ENCODE measurements at places on chromosomes 3 and 15.

- no peak for DNase-seq
Observed at GRCh38 chr15:32721596-32721995, 3.8 kb downstream of the GREM1 start.

GRCh38 chr3:131072845-131073244 is 46.2 kb downstream of the NEK11 start:
- peak; percentile 2 for DNase-seq

GRCh38 chr3:176655404-176656094 is 541.7 kb downstream of the TBL1XR1 start:
- no peak for DNase-seq

GRCh38 chr3:133747907-133748639 is 1.9 kb downstream of the TF start:
- no peak for DNase-seq

- no peak for DNase-seq
Observed at GRCh38 chr15:81749716-81750375, 296.0 kb downstream of the MEX3B start.

GRCh38 chr3:114274929-114275328 is 18.9 kb upstream of the TIGIT start:
- DNase-seq: no peak

- no peak for DNase-seq
Observed at GRCh38 chr15:93135997-93136397, 47.0 kb upstream of the RGMA start.

GRCh38 chr3:119636891-119637611 is 23.3 kb downstream of the POPDC2 start:
- DNase-seq: no peak

- no peak for DNase-seq
Observed at GRCh38 chr3:139252719-139253118, 91.1 kb upstream of the MRPS22 start.

- DNase-seq: no peak
Observed at GRCh38 chr3:177676947-177677587, 479.8 kb upstream of the TBL1XR1 start.

DNA sequence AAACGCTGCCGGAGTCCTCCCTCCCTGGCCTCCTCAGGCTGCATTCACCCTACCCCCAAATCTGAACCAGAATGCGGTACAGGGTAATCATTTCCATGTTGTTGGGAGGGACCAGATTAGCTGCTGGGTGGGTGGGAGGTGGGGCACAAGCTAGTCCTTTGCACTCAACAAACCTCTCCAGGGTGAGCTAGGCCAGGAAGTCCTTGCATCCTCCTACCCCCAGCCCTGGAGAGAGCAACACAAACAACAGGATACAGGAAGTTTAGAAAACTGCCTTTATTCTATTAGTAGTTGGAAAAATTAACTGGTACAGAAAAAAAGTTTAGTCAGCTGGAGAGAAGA is 702 bp upstream of the GPX1 start:
- DNase-seq: no peak

DNA sequence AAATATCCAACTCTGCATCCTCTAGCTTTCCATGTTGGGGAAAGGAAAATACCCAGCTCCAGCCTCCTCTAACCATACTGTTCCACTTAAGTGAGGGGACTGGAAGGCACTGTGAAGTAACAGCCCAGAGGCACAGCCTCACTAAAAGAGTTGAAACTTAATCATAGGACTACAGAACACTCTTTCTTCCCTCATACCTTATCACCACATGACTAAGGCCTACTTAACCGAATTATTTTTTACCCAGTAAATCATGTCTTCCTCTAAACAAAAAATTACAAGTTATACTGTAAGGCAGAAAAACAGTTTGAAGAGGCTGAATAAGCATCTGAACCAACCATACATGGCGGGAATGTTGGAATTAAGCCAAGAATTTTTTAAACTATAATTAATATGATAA is 207.4 kb upstream of the MME start:
- DNase-seq: no peak

- peak; percentile 79 for DNase-seq
Observed at GRCh38 chr3:43638594-43639447, 17.0 kb upstream of the ANO10 start.

GRCh38 chr3:64022451-64023186 is 675 bp downstream of the PSMD6 start:
- no peak for DNase-seq

DNA sequence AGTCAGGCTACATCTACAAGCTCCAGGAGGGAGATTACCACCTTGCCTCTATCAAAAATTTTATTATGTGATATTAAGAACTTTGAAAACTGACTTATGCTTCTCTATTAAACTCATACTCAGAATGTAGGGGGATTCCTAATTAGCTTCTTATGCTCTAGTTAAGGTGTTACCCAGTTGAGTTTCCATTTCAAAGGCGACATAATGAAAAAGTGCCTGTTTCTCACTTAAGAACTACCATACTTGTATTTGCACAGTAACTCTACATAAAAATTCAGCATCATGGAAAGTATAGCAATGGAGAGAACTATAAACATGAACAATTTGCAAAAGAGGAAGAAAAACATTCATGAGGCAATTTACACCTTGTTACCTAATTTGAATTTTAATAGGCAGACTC is 739.1 kb downstream of the ZPLD1 start:
- no peak for DNase-seq

DNA sequence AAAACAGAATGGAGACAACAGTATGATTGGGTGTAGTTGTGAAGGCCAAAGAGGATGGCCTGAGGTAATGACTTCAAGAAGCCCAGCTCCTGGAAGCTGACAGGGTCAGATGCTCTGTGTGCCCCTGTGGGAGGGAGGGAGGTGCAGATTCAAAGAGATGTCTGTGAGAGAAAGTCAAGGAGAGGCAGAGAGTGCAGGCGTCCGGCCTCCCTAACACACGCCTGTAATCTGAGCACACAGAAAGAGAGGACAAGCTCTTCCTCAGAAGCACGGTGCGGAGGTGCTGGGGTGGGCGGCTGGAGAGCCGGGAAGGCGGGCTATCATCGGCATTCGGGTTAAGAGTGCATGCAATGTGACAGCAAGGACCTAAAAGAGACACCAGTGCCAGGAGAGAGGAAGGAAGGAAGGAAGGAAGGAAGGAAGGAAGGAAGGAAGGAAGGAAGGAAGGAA is 238.2 kb upstream of the HES1 start:
- no peak for DNase-seq

GRCh38 chr15:31265871-31266711 is 60.5 kb upstream of the KLF13 start:
- peak; percentile 77 for DNase-seq

DNA sequence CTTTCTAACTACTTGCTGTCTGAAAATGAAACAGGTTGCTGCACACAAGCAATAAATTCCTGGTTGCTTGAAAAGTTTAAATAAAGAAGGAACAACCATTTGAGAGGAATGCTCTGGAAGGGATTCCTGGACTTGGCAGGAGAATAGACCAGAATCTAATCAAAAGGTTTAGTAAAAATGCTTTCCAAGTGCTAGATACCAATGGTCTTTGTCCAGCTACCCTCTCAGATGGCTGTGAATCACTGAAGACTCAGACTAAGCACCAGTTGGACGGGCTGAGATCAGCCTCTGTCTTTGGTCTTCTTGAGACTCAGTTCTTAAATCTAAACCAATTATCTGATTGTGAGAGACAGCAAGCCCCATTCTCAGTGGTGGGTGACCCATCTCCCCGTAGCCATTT is 27.7 kb upstream of the LPP start:
- DNase-seq: no peak

DNA sequence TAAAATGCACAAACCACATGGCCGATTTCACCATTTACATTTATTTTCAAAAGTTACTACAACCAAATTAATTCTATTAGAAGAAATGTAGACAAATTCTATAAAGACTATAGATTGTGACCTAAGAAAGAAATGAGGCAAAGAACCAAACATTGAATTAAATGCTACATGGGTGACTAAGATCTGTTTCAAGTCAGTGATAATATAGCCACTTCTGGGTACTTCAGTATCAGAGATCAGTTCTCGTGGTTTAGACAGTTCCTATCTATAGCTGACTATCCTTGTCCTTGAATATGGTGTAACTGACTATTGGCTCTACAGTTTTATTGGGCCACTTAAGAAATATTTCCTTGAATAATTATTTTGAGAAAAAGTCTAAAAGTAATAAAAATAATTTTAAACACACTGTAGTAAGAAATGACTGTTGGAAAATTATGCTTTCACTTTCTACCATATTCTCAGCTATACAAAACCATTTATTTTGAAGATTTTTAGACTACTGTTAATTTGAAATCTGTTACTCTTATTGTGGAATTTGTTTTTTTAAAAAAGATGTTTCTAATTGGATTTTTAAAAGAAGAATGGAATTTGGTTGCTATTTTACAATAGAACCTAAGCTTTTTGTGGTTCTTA is 14.1 kb downstream of the KCNMB3 start:
- no peak for DNase-seq

GRCh38 chr15:101521591-101521990 is 32.1 kb upstream of the PCSK6 start:
- no peak for DNase-seq

DNA sequence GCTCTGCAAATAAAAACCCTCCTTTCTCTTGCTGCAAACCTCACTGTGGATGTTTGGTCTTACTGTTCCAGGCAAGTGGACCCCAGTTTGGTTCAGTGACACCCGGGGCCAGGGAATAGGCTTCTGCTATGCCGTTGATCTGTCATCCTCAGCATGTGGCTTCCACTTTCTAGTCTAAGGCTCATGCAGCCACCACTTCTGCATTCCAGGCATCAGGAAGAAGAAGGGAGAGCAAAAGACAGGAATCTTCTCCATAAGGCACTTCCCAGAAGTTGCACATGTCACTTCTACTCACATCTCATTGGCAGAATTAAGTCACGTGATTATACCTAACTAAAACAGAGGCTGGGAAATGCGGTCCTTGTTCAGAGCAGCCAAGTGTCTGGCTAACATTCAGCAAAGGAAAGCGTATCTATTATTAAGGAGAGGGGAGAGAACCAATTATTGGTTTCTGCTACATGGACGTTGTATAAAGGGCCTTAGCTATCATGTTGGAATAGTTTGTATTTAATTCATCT is 173.6 kb upstream of the PFN2 start:
- DNase-seq: no peak

DNA sequence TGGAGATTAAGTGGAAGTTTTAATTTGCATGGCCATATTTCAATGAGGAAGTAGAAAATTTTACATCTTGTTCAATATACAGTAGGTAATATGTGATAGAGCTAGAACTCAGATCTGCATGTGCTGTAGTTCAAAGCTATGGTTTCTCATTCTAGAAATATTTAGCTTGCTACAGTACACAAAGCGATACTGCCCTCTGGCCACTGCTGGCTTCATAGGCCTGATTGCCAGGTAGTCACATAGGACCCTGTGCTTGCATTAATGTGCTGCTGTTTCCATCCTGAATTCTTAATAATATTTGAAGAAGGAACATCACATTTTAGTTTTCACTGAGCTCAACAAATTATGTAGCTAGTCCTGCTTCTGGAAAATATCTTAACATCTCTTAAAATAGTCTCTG is 87.0 kb downstream of the PLSCR2 start:
- peak; percentile 60 for DNase-seq

GRCh38 chr15:90679959-90680358 is 37.2 kb upstream of the BLM start:
- DNase-seq: no peak

DNA sequence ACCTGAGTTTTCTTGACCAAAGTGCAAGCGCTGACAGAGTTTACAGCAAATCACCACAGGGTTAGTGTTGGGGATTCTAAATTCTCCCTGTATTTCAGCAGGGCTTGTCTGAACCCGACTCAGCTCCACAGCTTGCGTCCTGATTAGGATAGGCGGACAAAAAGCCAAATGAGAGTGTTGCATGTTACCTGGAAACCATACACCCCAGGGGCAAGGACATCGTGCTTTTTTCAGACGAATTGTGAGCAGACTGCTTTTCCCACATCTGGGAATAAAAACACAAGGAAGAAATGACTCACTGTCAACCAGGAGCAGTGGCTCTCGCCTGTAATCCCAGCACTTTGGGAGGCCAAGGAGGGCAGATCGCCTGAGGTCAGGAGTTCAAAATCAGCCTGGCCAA is 3.0 kb downstream of the DZIP1L start:
- DNase-seq: no peak

DNA sequence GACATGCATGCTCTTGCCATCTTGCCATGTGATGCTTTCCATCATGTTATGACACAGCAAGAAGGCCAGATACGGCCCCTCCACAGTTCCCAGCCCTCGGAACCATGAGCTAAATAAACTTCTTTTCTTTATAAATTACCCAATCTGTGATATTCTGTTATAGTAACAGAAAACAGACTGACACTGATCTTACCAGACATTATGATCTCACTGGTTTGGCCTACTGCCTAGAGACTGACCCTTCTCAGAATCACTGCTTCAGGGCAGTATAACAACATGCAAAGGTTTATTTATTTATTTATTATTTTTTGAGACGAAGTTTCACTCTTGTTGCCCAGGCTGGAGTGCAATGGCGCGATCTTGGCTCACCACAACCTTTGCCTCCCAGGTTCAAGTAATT is 14.0 kb downstream of the ZNF619 start:
- no peak for DNase-seq
